Epithelial cell of esophagus (primary cell): ENCODE measurements at places on chromosomes 2 and 18.

DNA sequence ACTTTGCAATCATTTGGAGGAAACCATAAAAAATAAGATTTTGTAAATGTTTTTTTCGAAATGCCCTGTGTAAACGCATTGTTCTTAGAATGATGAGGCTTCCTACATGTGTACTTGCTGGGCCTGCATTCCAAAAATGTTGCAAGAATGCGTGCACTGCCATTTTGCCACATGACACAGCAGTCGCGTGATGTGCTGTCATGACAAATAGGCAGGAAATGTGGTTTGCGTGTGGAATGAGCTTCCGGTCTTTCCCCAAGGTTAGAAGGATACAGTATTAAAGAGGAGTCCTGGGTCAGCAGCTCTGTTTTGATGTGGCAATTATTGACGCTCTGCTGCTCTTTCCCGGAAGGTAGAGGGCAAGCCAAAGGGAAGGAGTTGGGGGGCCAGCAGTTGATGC is 18.1 kb upstream of the SERPINB2 start:
- peak; percentile 95 for DNase-seq

DNA sequence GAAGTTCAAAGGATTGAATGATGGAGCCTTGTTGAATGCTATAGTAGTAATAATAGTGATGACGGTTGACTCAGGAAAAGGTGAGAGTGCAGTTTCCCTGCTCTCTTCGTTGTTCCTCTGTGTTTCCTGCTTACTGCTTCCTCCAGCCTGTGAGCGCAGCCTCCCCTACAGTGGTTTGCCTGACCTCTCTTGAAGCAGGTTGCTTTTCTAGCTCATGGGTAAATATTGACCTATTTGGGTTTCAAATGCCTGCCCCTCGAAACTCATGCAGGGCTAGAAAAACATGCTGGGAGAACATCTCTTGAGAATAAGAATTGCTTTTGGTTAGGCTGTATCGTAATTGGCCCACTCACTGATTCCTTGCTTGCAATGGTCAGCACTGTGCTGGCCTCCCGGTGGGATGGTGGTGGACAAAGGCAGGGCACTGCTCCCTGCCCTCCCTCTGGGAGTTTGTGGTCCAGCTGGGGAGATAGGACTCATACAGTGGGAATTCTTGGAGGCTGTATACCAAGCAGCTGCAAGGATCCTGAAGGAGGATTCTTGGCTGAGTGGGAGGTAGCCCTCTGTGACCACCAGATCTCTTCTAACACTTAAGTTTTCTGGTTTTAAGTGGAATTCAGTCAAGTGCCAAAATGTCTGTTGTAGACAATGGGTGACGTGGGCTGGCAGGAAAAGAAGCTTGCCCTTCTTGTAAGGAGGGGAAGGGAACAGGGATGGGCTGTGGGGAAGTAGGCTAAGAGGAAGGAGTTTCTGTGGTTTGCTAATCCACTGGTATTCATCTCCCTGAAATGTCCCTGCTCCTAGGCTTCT is 5.4 kb upstream of the RNF181 start:
- peak; percentile 68 for DNase-seq

- DNase-seq, result peak; percentile 43
These were observed 154.7 kb downstream of the RBM43 start for GRCh38 chr2:151106805-151107506.

- no peak for DNase-seq
These were observed 388.4 kb downstream of the IRS1 start for GRCh38 chr2:226411205-226411604.

DNA sequence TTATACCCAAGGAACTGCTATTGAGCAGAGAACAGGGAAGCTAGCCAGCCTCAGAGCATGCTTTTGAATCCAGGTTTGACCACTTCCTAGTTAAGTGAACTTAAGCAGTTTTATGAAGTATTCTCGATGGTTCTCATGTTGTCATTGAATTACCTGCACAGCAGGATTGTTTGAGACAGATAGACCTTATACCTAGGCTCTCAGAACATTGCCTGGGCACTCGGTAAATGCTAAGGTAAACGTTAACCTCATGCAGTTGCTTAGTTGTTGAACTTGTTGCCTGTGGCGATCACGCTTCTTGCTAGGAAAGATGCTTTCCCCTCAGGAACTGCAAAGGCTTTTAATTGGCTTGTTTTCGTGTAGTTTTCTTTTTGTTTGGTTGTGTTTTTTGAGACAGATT is 34.0 kb upstream of the CHMP1B start:
- DNase-seq, result no peak

DNA sequence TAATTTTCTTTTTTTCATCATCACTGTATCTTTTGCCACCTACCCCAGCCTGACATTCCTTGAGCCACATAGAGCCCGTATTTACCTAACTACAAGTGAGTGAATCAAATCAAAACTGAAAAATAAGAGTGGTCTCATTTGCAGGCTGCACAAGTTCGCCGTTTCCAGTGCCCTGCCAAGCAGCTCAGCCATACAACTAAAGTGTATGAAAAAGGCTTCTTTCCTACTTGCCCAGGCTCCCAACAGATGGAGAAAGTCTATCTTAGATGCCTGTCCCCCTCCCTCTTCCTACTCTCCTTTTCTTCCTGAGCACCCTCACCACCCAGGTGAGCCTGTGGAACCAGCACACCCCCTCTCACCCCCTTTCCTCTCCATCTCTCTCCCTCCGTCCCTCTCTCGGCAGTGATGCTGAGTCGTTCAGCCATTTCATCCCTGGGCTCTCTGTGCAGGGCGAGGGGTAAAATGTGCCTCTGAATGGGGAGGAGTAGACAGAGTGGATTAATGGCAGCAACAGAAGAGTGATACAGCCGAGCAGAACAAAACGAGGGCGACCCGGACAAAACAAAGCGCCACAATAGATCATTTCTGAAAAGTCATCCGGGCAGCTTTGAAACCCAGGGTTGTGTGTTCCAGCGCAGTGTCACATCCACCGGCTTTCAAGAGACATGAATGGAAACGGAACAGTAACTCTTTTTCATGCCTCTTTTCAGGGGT is 65.0 kb upstream of the POU3F3 start:
- DNase-seq, result no peak

DNA sequence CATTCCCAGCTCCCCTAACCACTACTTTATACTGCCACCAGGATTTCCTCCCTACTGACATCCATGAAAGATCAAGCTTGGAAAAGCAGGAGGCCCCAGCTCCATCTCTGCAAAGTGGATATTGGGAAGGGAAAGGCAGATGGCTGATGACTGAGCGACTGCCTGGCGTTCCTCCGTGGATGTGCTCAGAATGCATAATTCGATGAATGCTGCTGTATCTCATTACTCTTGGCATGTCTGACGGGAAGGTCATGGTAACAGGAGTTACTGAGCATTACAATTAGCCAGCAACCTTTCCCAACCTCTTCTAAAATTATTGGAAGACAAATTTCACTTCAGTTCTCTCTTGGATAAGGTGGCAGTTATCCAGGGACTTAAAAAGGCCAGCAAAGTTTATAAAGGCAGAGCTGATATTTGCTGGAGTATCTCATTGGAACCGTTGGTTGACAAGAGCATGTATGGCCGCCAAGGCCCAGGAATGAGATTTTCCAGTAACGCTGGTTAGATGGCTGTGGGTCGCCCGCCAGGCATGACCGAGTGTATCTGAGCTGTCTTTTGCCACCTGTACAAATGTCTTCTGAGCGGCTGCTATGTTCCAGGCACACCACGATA is 34.5 kb downstream of the KCNE4 start:
- no peak for DNase-seq

- DNase-seq, result no peak
These were observed 140.5 kb upstream of the GYPC start for GRCh38 chr2:126515471-126515870.

- peak; percentile 53 for DNase-seq
These were observed 94.1 kb downstream of the AAK1 start for GRCh38 chr2:69549421-69549820.

DNA sequence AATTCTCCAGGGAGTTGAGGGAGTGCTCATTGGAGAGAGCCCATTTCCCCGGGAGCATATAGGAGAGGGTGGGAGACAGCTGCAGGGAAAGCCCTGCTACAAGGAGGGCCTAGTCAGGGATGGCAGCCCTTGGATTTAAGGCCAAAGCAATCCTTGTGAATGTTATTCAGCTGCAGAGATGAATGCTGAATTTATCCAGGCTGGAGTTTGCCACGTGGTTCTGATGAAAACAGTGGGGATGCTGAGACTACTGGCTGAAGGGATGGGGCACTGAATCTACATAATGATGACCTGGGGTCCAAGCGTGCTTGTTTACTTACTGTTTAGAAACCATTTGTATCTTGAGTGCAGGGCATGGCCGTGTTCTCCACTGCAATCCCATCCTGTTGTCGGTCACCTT is 35.6 kb upstream of the RNF149 start:
- DNase-seq, result no peak

- DNase-seq, result no peak
These were observed 249.2 kb downstream of the TNS1 start for GRCh38 chr2:217753460-217754200.

- peak; percentile 51 for DNase-seq
These were observed 25.7 kb upstream of the CRIM1 start for GRCh38 chr2:36329746-36330472.

DNA sequence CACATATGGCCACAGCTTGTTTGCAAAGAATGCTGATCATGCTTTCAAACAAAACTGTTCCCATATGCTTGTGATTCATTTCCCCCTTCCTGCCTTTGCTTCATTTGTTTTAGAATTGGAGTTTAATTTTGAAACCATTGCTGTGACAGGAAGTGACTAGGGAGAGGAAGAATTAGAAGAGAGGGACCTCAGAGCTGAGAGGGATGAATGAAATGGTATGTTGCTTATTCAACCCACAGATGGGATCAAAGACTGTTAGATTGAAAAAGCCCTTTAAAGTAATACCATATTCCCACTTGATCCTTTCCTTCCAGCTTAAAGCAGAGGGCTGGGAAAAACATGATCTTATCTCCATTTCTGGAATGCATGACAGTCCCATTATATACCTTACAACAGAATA is 106.2 kb upstream of the RNF152 start:
- peak; percentile 67 for DNase-seq

DNA sequence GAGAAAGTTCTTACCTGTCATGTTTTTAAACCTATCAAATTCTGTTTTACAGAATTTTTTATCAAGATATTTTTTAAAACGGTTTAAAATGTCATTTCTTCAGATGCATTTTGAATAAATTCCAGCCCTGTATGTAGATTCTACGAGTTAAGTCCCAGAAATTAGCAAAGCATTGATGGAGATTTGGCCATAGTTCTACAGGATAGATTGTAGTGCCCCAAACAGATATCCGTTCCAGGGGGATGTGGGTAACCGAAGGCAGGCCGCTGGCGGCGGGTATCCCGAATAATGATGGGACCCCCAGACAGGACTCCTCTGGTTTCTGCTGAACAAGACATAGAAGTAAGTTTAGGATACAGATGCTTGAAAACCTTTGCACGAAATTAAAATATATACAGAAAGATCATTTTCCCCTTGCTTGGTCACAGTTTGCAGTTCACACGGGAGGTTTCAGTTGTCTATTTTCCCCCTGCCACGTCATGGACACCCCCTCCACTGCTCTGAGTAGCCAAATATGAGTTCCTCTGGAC is 755 bp downstream of the NOL4 start:
- no peak for DNase-seq

- no peak for DNase-seq
These were observed 70.6 kb upstream of the ODC1 start for GRCh38 chr2:10518470-10519393.

DNA sequence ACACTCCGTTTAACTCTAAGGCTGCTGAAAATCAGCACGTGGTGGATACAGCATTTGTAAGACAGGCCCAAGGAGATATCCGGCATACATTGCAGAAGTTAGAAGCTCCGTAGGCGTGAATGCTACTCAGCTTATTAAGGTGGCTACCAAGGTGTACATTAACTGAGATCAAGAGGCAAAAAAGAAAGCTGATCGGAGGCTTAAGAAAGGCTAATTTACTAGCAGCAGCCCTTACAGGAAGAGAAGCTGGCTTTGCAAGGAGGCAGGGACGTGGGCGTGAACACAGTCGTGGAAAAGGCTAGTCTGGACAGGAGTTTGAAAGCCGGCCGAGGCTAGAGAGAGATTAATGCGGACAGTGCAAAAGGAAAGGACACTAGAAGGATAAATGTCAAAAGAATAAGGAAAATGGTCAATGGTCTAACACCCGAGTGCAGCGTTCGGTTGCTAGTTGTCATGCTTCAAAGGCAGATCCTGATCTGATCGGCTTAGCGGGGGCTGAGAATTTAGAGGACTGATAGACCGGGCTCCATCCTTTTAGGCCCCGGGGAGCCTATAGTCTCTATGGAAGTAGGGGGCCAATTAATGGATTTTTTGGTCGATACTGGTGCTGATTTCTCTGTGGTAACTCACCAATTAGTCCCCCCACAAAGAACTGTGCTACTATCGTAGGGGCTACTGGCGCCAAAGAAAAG is 45.6 kb upstream of the SELENOI start:
- peak; percentile 89 for DNase-seq

- peak; percentile 68 for DNase-seq
These were observed 22.7 kb upstream of the DSC3 start for GRCh38 chr18:31065036-31065773.

DNA sequence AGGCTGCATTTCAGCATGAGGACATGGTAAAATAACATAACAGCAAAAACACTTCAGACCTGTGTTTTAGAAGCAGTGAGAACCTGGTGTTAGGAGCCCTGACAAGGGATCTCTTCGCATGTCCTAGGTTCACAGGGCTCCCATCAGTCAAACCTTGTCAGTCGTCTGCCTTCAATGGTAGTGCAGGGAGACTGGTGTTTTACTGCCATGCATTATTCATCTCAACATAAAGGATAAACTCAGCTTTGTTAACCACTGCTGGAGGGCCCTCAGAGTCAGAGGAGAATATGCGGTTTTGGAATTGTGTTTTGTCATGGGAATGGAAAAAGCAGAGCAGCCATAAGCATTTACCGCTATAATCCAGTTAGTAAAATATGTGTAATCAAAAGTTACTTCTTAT is 275.9 kb upstream of the GCFC2 start:
- no peak for DNase-seq
